ENCODE measurements at places on chromosomes 1 and 21.

DNA sequence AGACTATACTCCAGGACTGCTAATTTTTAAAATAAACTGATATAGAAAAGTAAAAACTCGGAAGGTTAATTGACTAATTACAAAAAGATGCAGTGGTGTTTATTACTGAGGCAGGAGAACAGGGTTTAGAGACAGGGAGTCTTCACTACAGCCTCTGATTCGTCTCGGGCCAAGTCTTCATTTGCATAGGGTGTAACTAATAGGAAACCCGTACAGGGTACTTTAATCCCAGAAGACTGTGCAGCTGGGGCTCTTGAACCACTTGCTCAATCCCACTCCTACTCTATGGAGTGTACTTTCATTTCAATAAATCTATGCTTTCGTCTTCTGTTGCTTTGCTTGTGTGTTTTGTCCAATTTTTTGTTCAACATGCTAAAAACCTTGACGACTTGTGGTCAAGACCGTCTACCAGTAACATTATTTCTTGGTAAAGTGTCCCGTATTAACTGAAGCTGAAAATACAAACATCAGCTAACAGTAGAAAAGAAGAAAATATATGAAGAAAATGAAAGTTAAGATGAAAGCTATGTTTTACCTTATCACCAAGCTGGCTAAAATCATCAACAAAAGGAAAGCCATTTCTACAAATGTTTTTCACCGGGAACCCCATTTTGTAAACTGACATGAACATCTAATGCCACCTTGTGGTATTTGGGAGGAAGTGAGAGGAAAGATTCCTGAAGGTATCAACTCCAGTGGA lies 8.0 kb downstream of the SDHB start:
- DNase-seq, result no peak

- no peak for DNase-seq
Measured at GRCh38 chr1:54791880-54792522, 9.1 kb downstream of the TTC22 start.

DNA sequence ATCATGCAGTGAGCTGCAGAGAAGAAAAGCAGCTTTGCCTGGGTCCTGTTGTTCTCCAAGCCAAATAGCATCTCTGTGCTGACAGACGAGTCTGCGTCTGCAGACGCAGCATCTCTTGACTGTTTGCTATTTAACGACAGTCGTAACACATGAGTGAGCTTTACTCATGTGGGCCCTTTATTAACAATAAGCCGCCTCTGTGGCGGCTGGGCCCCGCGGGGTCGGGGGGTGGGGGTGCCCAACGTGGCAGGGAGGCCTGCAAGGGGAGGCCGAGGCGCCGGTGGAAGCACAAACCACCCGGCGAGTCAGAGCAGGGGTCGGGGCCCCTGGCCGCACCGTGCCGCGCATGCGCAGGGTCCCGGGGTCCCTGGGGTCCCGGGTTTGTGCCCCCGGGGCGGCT lies 435.1 kb downstream of the KIF26B start:
- DNase-seq, result no peak

GRCh38 chr1:202204065-202204464 lies 10.5 kb downstream of the LGR6 start:
- no peak for DNase-seq

DNA sequence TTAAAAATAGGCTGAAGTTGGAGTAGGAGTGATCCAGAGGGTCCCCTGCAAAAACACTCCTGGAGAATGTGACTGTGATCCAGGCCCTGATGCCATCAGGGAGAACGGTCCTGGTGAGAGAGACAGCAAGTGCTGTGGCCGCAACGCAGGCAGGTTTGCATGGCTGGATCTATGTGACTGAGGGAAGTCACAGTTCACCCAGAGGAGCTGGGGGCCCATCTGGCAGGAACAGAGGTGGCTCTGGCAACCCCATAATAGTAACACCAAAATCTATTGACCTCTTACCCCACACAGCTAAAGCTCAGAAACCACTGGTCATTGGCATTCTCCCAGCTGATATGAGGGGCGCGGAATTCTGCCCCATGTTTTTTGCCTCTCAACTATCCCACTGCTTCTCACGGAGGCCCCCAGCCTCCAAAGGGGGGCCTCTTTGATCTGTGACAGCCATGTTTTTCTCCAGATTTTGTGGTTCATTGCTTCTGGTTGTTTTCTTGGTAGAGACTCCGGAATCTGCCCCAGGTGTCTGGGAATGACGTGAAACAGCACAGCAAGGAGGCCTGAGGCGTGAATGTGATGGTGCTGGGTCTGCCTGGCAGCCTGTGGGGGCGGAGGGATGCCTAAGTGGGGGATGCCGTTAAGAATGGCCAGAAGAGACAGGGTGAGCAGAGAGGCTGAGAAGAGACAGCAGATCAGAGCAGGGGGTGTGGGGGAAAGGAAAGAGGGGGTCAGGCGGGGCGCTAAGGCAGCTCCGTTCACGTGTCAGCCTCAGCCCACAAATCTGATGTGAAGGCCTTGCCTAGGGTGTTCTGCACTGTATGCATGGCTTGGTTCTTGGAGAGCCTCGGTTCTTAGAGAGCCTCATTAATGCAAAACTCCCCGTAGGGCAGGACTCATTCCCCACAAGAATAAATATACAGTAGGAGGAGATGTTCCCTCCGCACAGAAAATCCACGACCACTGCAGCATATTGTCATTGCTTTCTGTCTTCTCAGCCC lies 23.5 kb downstream of the CASP9 start:
- peak; percentile 19 for DNase-seq

GRCh38 chr1:89098857-89099256 lies 27.1 kb downstream of the GBP2 start:
- no peak for DNase-seq

DNA sequence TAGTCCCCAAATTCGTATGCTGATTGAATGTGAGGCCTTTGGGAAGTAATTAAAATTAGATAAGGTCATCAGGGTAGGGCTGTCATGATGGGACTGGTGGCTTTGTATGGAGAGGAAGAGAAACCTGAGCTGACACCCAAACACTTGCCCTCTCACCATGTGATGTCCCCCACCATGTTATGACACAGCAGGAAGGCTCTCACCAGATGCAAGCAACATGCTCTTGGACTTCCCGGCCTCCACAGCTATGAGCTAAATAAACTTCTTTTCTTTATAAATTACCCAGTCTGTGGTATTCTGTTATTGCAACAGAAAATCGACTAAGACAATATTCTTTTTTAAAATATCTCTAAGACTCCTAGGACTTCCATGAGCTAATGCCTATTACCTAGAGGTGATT lies 43.6 kb upstream of the GUCA2B start:
- DNase-seq, result no peak

DNA sequence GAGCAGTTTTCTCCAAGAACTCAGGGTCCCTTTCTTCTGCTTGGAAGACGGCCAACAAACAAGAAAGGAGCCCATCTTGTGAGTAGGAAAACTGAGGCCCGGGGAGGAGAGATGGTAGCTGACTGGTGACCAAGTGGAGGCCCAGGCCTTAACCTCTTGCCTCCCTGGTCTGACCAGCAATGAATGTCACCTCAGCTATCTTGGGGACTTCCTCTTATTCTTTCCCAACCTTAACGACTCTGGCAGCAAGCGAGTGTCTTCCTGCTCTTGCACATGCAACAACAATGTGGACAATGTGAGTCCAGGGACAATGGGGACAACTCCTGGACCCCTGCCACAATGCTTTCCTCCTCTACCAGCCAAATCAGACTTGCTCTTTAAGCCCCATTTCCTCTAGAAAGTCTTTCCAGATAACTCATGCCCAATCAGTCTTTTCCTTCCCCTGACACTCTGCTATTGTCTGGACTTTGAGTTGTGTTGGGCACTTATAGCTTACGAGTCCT lies 12.6 kb downstream of the HSPG2 start:
- no peak for DNase-seq

DNA sequence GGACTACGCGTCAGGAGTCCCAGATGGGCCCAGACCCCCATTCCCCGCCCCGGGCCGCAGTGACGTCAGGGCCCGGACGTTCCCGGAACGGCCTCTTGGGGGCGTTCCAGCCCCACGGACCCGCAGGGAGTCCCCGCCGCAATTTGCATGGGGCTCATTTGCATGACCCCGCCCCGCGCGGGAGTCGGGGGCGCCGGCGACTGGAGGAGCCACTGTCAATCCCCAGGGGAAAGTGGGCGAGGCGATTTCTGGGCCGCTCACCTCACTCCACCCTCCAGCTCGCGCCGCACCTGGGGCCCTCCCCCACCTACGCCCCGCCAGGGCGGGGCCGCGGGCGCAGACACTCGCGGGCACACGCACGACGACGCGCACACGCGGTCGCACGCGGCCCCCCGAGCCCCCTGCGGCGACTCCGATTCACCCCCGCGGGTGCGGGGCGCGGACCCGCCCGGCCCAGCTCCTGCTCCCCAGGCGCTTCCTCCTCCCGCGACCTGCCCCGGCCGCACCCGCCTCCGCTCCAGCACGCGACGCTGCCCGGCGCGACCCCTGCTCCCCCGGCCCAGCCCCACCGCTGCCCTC lies 13.2 kb downstream of the AGRN start:
- peak; percentile 83 for DNase-seq

GRCh38 chr1:183515002-183515689 lies 42.8 kb downstream of the SMG7 start:
- no peak for DNase-seq

- no peak for DNase-seq
Measured at GRCh38 chr1:83318366-83318765, 680.6 kb downstream of the TTLL7 start.

DNA sequence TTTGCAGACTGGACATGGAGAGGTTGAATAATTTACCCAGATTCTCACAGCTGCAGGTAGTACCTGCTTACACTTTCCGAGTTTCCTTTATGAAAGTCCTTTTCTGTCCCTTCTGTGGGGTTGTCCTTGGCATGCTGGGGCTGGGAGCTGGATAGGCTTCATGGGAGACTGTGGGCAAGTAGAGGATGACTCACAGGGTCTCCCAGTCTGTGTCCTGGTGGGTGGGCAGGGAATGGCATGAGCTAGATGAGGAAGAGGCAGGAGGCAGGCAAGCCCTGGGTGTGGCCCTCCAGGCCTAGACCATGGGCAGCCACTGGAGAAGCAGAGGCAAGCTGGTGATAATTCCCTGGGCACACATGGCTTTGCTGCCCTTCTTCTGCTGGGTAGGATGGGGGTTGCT lies 80.6 kb downstream of the NAV1 start:
- DNase-seq, result no peak

DNA sequence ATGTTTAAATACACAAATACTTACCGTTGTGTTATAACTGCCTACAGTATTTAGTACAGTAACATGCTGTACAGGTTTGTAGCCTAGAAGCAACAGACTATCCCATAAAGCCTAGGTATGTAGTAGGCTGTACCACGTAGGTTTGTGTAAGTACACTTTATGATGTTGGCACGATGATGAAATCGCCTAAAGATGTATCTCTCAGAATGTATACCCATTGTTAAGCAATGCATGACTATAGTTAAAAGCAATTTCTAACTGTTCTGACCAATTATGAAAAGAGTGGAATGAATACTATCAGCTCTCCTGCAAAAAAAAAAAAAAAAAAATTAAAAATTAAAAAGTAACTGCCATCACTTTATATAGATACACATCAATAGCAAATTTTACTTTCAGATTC lies 11.4 kb downstream of the HP1BP3 start:
- DNase-seq, result no peak

GRCh38 chr1:145859491-145860023 lies 676 bp upstream of the PIAS3 start:
- DNase-seq, result peak; percentile 96

GRCh38 chr1:1406101-1406820 lies 832 bp downstream of the MRPL20 start:
- DNase-seq, result no peak

DNA sequence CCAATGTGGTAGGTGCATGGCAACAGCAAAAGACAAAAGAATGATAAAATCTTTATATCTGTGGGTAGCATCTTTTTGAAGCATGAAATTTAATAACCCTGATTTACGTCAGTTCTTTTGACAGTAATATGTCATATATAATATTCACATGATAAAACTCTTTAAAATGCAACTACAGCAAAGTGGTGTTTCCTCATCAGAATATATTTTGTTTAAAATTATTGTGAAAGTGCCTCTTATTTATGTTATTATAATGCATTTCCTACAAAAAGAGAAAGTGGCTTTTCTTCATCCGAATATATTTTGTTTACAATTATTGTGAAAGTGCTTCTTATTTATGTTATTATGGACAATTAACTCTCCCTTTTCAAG lies 46.9 kb upstream of the EEIG2 start:
- no peak for DNase-seq

- DNase-seq, result no peak
Measured at GRCh38 chr21:41319273-41319672, 2.7 kb downstream of the FAM3B start.

DNA sequence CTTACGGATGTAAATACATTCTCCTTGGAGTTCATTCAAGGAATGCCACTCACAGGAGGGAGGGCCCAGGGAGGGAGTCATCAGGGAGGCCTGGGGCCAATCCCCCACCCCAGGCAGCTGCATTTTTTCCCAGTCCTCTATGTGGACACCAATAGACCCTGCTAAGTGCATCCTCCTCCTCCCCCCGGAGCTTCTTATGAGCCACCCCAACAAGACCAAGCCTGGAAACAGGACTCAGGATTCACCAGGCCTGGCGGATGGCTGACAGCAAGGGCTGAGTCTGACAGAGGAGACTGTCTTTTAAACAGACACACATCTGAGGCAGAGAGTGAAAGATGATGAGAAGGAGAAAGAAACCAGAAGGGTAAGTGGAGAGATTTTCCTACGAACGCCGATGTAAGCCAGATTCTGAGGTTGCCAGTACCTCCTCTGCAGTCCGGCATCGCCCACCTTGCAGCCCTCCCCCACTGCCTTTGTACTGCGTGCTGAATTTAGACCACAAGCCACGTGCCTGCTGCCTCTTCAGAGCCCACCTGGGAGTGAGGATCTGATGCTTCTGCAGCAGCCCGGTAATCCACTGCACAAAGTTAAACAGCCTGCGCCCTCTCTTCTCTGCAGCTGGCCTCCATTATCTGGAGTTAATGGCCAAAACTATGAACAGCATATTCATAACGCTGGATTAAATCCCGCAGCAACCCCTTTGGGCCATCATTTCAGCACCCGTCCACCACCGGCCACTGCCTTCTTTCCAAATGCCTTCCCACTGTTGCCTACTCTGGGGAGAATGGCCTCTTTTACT lies 17.6 kb upstream of the SFPQ start:
- DNase-seq, result peak; percentile 32

GRCh38 chr1:230279583-230279945 lies 146.6 kb downstream of the PGBD5 start:
- no peak for DNase-seq

- DNase-seq, result no peak
Measured at GRCh38 chr1:41533731-41534080, 49.2 kb upstream of the EDN2 start.

GRCh38 chr1:38804062-38804886 lies 55.3 kb downstream of the RRAGC start:
- DNase-seq, result peak; percentile 73

GRCh38 chr1:61392409-61393242 lies 310.3 kb downstream of the NFIA start:
- DNase-seq, result no peak

DNA sequence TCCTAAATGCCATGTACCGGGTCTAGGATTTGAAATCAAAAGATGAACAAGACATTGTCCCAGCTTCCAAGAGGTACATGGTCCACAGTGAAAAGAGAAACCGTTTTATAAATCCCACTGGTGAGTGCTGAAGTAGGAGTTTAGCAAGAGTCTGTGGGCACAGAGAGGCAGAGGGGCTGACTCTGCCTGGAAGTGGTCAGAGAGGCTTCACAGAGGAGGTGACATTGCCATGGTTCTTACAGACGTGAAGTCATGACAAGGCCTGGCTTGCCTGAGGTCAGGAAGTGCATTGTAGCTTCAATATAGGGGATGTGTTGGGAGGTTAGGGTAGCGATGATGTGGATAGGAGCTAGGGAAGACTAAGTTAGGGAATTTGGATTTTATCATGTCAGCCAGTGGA lies 28.4 kb downstream of the MAPKAPK2 start:
- no peak for DNase-seq

- no peak for DNase-seq
Measured at GRCh38 chr1:27952147-27952546, 7.6 kb upstream of the XKR8 start.
